ENCODE measurements at places on chromosomes 7 and 10.
A peak's percentile ranks its signal among the peaks of the same experiment; 100 is the strongest.

GRCh38 chr10:99843310-99843709 lies 60.9 kb downstream of the ABCC2 start:
- DNase-seq, result no peak

GRCh38 chr10:43012578-43012977 lies 64.3 kb upstream of the RET start:
- no peak for DNase-seq

- no peak for DNase-seq
Observed at GRCh38 chr10:114389426-114389825, 14.9 kb downstream of the AFAP1L2 start.

- no peak for DNase-seq
Observed at GRCh38 chr10:21720090-21720489, 186.1 kb downstream of the MLLT10 start.

DNA sequence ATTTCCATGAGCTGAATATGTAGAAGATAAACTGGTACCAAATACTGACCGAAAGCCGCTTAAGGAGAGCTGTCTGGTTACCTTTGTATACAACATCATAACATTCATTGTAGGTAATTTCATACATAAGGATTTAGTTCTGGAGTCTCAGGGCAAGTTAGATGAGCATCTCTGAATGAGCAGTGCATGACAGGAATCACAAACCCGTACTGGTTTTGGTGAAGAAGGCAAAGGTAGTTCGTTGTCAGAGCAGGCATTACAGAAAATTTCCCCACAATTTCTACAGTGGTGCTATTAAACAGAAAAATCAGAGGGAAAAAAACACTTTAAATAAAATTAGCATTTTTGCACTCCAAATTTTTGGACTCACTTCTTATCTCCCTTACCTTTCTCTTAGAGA lies 12.9 kb upstream of the PBLD start:
- DNase-seq, result no peak

DNA sequence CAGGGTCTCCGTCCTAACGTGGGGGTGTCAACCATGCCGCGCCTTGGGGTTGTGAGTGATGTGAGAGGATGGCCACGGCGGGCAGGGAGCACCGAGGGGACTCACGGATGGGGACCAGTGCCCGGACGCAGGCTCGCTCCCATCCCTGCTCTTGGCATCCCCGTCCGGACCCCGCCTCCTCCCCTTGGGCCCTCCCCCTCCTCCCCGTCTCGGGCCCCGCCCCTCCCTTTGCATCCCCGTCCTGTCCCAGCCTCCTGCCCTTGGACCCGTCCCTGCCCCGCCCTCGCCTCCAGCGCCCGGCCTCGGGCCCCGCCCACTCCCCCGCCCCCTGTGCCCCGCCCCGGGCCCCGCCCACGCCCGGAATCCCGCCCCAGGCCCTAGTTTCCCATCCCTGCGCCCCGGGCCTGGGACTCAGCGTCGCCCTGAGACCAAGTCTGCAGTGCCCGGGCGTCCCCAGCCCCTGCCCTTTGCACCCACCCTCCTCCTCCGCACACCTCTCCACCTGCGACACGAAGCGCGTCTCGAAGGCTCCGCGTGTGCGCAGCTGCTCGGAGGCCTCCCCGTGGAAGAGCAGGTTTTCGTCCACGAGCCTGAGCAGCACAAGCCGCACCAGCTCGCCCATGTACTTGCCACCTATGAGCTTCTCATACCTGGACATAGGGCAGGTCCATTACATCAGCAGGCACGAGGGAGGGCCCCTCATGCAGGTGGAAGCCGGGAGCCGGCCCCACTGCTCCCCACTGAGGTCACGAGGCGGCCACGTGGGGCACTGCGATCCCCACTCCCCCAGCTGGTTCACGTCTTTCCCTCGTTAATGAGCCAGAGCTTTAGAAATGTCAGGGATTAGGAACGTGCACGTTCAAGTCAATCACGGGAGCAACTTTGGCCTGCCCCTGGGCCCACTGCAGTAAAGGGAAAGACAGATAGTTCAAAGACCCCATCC lies 5.1 kb upstream of the MYL7 start:
- peak; percentile 29 for DNase-seq

DNA sequence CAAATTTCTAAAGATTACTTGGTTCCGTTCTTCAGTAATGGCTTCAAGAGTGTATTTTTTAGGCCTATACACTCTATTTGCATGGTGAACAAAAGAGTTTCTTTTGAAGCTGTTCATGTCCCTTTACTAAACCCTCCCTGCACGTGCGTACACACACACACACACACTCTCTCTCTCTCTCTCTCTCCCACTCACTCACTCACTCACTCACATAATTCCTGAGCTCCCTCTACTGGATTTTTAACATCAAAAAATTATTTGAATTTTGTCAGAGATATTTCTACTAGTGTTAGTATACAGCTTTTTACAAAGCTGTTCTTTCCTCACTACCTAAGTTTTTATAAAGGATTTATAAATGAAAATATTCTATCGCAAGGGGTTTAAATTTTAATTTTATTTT lies 85.9 kb downstream of the UBE3C start:
- DNase-seq, result no peak

- DNase-seq, result no peak
Observed at GRCh38 chr7:51084121-51084520, 232.5 kb downstream of the COBL start.

GRCh38 chr10:36188461-36188860 lies 546.4 kb upstream of the FZD8 start:
- DNase-seq, result no peak

DNA sequence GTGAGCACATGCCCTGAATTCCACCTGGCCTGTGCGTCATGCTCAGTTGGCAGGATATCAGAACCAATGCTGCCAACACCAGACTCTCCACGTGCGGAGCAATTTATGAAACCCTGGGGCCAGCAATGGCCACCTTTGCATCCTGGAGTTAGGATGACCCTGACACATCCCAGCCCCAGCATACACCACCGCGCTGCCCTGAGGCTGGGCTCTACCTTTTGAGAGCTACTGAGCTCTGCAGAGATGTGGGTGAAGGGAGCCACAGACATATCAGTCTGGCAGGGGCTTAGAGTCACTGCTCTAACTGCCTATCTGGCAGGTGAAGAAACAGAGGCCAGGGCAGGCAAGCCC lies 41.9 kb downstream of the SYPL1 start:
- no peak for DNase-seq

DNA sequence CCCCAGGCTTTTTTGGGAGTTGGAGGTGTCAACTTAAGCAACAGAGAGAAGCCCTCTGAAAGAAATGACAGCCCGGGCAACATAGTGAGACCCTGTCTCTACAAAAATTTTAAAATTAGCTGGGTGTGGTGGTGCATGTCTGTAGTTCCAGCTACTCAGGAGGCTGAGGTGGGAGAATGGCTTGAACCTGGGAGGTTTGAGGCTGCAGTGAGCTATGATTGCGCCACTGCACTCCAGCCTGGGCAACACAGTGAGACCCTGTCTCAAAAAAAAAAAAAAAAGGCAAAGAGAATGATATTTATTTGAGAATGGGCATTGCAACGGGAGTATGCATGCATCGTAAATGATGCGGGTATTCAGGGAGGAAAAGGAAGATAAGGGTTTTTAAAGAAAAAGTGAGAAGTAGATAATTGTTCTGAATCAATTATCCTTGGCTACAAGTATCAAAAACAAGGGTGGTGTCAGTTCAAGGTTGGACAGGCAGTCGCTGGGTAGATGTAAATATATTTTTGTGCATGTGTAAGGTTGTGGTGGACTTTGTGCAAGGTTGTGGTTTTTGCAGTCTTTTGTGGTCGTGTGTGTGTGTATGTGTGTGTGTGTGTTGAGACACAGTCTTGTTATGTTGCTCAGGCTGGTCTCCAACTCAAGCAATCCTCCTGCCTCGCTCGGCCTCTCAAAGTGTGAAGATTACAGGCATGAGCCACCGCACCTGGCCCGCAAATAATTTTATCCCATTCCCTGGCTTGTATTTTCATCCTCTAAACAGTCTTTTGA lies 65.6 kb downstream of the COL26A1 start:
- no peak for DNase-seq

DNA sequence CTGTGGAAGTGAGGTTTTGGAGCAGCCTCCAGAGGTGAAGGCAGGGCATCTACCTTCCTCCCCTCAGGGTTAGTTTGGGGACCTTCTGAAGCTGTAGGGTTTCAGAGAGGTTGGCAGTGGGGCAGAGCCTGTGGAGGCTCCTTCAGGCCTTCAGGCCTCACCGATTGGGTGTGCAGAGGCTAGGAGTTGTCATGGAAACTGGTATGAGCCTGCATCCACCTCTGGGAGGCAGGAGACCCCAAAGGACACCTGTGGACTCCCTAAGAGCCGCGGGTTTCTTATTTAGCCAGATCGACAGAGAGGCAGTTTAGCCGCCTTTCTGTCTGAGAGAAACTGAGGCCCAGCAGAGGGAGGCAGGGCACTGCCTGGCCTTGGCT lies 2.0 kb downstream of the LZTS2 start:
- no peak for DNase-seq

GRCh38 chr10:124641282-124642087 lies 102.7 kb downstream of the FAM53B start:
- DNase-seq, result no peak

GRCh38 chr7:136993377-136993776 lies 124.9 kb downstream of the CHRM2 start:
- no peak for DNase-seq

GRCh38 chr10:20381761-20382160 lies 515.4 kb downstream of the NEBL start:
- DNase-seq, result no peak

- DNase-seq, result no peak
Observed at GRCh38 chr7:109842386-109842785, 1248.5 kb upstream of the LRRN3 start.

DNA sequence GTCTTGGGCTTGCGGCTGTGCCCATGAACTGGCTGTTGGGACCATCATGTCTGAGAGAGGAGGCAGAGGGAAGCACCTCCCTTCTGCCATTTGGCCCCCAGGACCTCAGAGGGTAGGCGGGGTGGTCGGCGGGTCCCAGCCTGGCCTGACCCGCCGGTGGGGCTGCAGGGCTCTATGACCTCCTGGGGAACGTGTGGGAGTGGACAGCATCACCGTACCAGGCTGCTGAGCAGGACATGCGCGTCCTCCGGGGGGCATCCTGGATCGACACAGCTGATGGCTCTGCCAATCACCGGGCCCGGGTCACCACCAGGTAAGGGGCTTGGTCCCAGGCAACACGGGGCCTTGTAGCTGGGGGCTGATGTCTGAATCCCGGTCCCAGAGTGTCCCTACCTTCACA lies 14.1 kb downstream of the SUMF2 start:
- no peak for DNase-seq

DNA sequence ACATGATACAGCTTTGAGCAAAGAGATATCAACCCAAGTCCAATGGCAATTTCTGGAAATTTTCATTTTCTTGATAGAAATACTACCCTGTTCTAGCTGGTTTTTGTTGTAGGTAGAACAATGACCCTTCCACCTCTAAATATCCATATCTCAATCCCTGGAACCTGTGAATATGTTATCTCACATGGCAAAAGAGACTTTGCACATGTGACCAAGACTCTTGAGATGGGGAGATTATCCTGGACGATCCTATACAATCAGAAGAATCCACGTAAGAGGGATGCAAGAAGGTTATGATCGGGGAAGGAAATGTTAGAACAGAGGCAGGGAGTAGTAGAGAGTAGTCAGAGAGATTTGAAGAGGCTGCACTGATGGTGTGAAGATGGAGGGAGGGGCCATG lies 124.9 kb downstream of the CCDC71L start:
- no peak for DNase-seq

- DNase-seq, result no peak
Observed at GRCh38 chr10:110076559-110077318, 69.0 kb downstream of the ADD3 start.

DNA sequence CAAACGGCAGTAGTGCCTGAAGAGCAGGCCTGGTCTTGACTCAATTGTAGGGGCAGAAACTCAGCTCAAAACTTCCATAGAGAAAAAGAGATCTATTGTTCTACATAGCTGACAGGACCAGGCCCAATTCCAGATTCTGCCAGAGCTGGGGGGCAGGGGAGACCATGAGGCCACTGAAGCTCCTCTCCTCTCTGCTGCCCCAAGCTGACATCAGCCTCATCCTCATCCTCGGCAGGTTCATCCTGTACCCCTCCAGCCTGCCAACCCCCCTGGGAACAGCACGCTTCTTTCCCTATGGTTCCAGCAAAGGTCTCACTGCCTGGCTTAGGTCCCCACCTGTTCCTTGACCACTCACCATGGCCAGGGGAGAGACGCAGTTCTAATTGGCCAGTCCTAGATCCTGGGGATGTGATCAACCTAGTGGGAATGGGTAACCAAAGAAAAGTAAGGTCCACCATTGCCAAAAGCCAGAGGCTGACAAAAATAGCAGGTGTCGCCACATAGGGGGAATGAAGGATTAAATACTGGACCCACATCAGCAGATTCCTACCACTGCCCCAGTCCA lies 42.9 kb downstream of the CCDC3 start:
- no peak for DNase-seq

DNA sequence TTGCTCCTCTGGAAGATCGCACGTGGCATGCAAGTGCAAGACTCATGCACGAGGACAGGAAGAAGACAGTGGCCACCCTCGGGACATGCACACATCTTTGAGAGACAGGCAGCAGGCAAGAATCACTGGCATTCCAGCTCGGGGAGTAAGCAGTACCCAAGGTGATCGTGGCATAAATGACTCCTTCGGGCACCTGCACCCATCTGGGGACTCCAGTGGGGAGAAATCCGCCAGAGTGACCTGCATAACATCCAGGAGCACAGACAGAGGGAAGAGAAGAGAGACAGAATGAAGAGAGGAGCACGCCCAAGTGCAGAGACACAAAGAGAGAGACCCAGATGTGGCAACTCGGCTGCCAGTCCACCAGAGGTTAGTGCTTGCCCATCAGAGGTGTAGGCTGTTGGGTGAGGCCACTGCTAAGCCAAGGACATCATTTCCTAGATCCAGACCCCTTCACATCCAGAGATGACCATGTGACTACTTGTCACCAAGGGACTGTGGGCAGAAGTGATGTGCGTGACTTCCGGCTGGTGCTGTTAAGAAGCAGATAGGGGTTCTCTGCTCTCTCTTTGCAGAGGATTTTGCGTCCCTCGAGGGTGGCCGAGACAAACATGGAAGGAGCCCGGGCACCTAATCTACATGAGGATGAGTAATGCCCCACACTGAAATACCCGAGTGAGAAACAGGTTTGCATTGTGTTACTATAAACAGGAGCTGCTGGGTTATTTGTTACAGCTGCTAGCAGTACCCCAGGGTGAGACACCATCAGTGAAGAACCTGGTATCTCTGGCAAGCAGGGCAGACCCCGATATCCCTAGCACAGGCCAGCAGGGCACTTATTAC lies 80.6 kb downstream of the VWA2 start:
- no peak for DNase-seq

GRCh38 chr7:138032770-138033169 lies 30.9 kb upstream of the CREB3L2 start:
- DNase-seq, result no peak

- DNase-seq, result no peak
Observed at GRCh38 chr7:143318661-143319060, 2.8 kb downstream of the CLCN1 start.

GRCh38 chr10:33187427-33187999 lies 147.0 kb downstream of the NRP1 start:
- DNase-seq, result no peak

GRCh38 chr7:57207836-57208235 lies 75.6 kb upstream of the ZNF479 start:
- DNase-seq, result no peak

- no peak for DNase-seq
Observed at GRCh38 chr7:31603046-31603445, 84.0 kb upstream of the PPP1R17 start.

All from stimulated activated CD8-positive, alpha-beta memory T cell treated with anti-CD3 and anti-CD28 coated beads, Interleukin-4, amount 100 ng/mL, for 1 hour (primary cell).